Hematopoietic multipotent progenitor cell treated with erythropoietin and hydrocortisone succinate and interleukin-3 and kit ligand, for 4 days (in vitro differentiated cells): ENCODE measurements at places on chromosomes 3 and 15.
A peak's percentile ranks its signal among the peaks of the same experiment; 100 is the strongest.

DNA sequence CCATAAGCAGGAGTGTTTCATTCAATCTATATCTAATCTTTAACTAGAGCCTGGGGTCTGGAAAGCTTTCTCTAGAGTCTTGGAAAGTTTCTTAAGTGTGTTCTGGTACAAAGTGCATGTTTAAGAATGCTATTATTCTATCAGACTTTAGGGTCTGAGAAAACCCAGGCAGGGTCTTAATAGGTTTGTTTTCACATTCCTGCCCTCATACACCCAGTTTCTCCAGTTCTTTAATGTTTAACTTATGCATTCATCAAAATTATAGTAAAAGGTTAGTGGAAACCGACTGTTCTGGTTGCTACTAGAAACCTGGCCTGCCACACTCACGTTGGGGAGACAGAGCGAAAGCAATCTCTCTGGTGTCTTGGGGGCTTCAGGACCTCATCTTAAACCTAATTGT is 102.9 kb upstream of the WDR72 start:
- DNase-seq, result no peak

- DNase-seq, result no peak
Observed at GRCh38 chr3:49791571-49791970, 5.2 kb upstream of the IP6K1 start.

- DNase-seq, result no peak
Observed at GRCh38 chr15:29285386-29285785, 15.8 kb upstream of the NSMCE3 start.

- DNase-seq, result no peak
Observed at GRCh38 chr3:116836286-116836685, 126.7 kb downstream of the TUSC7 start.

DNA sequence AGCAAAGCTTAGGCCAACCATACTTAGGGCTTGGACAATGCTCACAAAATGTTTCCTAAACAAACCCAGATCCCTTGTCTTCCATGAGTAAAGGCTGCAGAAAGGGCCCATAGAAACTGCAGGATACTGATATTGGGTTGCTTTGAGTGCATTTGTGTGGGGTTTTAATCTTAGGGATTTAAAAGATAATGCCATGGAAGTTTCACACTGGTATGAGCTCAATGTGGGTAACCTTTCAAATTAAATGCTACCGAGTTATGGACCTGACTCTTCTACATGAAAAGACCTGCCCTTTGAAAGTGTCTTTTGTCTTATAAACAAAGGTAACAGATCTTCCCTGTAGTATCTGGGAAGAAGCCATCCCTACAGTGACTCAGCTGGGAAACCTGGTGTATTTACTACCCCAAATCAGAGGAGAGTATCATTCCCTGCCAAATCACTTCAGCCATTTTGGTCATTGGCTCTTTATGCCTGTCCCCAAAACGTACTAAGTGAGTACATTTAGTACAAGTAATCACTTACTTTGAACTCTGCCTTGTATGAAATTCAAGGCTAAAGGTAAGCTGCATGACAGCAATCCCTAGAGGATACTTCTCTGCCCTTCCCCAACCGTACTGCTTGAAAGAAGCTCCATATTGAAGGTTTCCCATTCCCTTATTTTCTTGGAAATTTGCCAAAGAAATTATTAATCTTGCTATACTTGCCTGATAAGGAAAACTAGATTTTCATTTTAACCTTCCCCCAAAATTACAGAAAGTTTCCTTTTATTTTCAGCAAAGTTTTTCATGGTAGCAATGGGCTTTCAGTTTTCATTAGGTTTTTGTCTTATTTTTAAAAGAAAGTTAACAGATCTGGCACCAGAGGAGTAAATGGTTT is 7.2 kb downstream of the TM4SF1 start:
- DNase-seq, result no peak

DNA sequence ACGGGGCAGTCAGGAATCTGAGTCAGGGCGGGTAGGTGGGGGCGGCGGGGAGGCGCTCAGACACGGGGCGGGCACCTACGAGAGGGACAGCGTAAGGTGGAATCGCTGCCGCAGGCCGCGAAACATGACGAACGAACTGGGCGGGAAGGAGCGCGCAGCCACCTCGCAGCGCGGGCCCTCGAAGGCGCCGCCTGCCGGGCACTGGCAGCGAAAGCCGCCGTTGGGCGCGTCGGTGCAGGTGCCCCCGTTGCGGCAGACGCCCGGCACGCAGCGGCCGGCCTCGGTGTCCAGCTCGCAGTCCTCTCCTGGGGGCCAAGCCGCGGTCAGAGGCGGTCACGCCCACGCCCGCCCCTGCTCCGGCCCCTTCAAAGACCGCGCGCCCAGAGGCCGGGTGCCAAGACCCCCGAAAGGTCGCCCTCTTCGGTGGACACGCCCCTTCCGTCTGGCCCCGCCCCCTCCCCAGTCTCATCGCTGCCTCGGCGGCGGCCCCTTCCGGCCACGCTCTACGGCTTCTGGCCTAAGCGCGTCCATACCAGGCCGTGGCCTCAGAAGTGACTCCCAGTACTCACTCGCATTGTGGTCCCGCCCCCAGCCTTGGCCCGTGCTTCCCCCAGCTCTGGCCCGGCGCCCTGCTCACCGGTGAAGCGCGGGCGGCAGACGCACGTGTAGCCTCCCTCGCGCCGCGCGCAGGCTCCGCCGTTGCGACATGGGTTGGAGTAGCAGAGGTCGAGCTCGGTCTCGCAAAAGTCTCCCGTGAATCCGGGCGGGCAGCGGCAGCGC is 6.4 kb downstream of the CELSR3 start:
- peak; percentile 93 for DNase-seq

- DNase-seq, result no peak
Observed at GRCh38 chr3:194725346-194725745, 39.7 kb downstream of the FAM43A start.

GRCh38 chr15:92817339-92817886 is 82.7 kb upstream of the CHD2 start:
- peak; percentile 84 for DNase-seq

- no peak for DNase-seq
Observed at GRCh38 chr3:72341920-72342319, 506.3 kb downstream of the SHQ1 start.

DNA sequence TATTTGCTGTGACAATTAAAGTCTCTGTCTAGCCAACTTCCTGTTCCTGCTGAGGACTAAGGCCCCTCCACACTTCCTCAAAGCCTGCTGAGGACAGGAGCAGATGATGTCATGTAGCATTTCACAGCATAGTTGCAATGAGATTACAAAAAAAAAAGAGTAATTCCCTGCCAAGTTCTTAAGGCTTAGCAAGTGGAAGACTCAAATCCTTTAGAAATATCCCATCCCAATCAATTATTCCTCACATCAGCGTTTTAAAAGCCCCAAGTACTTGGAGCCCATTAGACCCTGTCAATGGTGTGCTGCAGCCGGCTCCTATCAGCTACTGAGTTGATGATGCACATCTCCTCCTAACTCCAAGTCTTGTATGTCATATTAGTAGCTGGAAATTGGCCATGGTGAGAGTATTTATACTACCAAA is 51.7 kb downstream of the TRANK1 start:
- DNase-seq, result peak; percentile 84

DNA sequence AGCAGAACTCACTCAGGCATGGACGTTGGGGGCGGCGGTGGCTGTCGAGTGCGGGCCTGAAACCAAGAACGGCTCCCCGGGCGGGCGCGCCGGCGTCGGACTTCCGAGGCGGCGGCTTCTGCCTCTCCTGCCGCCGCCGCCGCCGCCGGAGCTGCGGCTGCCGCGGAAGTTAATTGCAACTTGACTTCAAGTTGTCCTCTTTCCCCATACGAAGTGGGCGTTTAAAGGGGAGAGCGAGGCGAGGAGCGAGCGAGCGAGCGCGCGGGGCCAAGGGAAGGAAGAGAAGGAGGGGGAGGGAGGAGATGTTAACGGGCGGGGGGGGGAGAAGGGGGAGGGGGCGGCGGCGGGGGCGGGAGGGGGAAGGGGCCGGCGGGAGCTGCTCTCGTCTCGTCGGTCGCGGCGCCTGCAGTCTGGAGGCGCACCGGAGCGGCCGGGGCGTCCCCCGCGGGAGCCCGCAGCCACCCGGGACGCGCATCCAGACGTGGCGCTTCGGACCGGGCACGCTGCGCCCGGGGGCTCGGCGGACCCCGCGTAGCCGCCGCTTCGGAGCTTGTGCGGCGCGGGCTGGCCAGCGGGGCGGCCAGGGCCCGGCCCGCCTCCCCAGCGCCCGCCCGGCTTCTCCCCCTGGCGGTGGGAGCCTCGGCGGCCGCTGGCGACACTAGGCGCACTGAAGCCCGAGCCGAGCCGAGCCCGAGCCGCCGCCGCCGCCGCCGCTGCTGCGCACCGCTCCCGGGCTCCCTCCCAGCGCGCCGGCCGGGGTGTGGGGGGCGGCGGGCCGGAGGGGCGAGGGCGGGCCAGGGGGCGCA is 19.7 kb upstream of the SATB1 start:
- peak; percentile 91 for DNase-seq

DNA sequence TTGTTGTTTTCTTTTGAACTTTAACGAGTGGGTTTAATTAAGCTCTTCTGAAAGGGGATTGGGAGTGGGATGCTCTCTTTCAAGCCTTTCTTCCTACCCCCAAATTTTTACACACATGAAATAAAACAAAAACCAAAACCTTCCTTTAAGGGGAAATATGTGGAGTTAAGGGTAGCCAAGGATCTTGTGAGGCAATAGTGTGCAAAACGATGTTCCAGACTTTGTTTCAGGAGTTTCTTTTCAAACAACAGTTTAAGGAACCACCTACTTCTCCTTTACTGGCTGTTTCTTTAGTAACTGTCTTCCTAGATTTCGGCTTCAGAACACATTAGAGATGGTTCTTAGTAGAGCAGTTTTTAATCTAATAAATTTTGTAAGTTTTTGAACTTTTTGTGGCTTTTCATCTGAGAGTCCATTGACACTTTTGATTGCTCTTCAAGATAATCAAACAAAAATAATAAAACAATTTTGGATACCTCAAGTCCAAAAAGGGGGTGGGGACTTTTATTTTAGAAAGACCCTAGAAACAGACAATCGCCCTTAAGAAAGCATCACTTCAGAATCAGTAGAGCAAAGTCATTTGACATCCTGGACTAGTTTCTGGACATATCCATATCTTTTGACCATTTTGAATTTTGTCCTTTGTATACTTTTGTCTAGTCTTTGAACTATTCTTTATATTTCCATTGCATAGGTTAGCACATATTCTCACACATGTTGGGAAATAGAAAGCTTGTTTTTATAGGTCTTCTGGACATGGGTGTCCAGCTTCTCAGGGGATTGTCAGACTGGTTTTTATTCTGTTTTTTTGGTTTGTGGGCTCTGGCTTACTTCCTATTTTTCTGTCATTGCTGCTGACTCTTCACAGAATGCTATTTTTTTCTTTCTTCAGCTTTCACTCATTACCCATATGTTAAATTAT is 6.0 kb downstream of the DIPK2A start:
- DNase-seq, result peak; percentile 66

GRCh38 chr15:87955284-87955909 is 301.1 kb downstream of the NTRK3 start:
- no peak for DNase-seq

DNA sequence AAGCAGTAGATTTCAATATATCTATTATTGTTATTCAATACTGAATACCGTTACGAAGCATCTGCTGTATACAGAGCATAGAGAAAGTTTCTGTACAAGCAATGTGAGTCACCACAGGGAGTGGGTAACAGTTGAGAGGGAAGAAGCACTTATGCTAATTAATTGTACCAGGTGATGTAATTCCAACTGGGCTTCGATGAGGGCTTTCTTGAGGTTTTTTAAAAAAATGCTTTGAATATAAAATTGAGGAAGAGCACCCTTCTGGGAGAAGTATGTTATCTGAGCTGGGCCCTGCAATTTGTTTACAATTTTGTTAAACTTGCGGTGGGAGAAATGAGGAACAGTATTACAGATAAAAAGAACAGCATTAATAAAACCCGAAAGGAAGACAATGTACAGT is 197.9 kb downstream of the TPRG1 start:
- DNase-seq, result peak; percentile 39

GRCh38 chr3:72261566-72262564 is 476.9 kb upstream of the PROK2 start:
- DNase-seq, result no peak

- DNase-seq, result no peak
Observed at GRCh38 chr15:63481105-63481810, 23.1 kb upstream of the USP3 start.

DNA sequence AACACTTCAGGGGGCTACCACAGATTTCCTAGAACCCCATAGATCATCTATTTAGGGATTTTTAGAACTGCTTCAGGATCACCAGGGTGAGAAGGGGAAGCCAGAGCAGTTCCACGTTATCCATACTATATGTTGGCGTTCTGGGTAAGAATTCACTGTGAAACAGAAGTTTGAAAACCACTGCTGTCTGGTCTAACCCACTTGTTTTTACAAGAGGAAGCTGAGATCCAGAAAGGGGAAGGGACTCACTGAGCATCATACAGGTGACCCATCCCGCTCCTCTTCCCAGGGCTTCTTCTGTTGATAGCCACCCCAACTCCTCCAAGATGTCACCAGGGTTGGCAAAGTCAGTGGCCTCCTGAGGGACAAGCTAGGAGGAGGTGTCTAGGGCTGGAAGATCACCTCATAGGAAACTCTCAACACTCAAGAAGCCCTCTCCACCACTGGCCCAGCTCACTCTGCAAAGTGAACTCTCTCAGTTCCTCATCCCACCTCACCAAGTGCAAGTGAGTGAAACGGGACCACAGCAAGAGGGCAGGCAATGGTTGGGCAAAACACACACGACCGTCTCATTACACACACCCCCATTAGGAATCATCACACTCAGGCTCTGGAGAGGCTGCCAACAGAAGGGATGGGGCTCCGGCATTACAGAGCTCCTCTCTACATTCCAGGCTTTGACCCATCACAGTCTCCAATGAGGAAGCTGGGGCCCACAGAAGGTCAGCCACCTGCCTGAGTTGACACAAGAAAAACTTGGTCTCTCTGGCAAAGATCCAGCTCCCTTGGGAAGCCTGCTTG is 1.8 kb downstream of the DAPK2 start:
- peak; percentile 32 for DNase-seq

- no peak for DNase-seq
Observed at GRCh38 chr3:16917256-16917935, 32.6 kb downstream of the PLCL2 start.

- no peak for DNase-seq
Observed at GRCh38 chr15:83250781-83251180, 33.7 kb downstream of the BNC1 start.

- DNase-seq, result no peak
Observed at GRCh38 chr15:89758981-89759380, 7.9 kb upstream of the MESP1 start.

DNA sequence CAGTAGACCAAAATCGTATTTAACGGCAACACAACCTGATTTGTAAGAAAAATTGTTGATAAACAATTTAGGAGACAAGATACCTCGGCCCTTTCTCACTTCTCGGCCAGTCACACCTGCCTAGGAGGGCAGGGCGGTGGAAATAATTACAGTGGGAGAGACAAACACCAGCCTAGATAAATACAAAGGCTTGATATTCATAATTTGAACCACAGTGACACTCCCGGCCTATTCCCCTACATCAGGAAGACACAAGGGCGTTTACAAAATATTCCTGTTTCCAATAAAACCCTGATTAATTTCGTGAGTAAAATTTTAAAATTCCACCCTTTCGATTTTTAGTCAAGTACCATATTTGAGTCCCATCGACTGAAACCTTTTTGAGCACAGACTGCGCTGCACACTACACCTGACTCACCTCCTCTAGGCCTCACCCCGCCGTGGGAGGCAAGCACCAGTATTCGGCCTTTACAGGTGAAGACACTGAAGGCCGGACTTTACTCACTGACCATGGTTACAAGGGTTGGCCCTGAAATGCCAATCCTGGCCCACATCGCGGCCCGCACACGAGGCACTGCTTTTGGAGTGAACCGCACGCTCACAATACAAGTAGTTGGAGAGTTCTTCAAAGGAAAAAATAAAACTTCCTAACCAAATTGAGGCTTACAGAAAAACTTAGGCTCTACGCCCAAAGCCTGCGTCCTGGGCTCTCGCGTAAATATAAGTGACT is 794 bp downstream of the ARPP19 start:
- DNase-seq, result peak; percentile 31
